ENCODE measurements at places on chromosomes 2 and 18. TPM values are rescaled to one million over a fixed set of nuclear protein-coding genes. Genes with fewer than 3 reads are reported as not detected.

DNA sequence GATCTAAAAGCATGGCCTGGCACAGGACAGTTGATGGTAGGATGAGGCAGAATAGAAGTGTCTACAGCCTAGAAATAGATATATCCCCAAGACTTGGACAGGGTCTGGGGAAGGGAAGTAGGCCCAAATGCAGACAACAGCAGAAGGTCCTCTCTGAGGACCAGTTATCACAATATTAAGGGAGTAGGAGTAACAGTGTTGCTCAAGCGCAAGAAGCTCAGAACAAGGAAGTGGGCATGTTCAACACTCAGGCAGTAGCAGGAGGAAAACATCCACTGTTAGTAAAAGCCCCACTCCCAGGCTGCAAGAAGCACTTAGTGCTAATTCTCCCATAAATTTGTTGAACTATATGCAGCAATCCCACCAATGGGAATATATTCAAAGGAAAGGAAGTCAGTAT is 314.7 kb downstream of the METTL4 start:
- DNase-seq, result no peak

DNA sequence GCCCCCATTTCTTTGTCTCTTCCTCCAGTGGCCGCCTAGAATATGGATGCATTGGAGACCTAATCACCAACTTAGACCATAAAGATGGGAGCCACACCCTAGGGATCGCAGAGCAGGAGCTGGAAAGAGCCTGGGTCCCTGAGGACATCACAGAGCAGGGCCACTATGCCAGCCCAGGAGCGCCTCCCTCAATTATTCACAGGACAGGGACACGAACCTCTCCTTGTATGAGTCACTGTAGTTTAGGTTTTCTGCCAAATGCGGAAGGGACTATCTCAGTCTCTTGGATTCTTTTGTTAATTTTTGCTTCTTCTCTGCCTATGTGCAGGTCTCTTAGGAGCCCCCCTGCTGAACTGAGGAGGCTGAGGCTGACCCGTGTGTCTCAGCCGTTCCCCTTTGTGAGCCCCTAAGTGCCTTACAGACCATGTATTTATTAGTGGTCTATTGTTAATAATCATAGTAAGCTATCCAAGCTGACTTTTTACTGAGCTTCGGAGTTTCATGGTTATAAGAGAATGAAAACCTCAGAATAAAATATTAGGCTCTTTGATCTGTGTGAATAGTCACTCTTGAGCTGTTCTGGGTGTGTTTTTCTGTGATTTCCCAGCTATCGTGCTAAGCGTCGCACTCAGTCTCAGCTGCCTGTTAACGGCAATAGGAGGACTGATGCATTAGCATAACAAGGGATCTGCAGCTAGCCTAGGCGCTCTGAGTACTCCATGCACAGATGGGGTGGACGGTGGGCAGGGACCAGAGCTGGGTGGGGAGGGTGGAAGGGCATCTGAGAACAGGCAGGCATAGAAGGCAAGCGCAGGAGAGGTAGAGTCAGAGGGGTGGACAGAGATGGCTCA is 12.7 kb upstream of the PTPN4 start:
- DNase-seq, result no peak

DNA sequence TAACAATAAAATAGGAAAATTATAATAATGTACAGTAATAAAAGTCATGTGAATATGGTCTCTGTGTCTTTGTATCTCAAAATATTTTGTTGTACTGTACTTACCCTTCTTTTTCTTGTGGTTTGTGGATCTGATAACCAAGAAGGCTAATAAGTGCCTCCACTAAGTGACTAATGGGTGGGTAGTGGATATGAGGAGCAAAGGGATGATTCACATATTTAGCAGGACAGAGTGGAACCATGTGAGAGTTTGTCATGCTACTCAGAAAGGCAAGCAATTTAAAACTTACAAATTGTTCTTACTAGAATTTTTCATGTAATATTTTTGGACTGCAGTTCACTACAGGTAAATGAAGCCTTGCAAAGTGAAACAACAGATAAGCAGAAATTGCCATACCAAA is 1241.2 kb upstream of the CDH2 start:
- DNase-seq, result no peak

GRCh38 chr2:26653207-26654060 is 12.3 kb upstream of the CIB4 start:
- no peak for DNase-seq

DNA sequence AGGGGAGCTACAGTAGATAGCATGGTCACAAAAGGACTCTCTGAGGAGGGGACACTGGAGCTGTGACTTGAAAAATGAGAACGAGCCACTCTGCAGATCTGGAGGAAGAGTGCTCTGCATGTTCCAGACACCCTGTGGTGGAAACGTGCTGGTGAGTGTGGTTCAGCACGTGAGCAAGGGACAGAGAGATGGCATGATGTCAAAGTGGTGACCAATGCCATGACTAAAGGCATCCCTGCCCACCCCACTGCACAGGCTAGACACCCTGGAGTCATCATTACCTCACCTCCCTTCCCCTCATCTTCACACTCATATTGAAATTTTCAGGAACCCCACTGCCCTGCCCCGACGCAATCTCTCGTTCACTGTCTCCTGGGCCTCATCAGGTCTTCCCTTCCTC is 56.5 kb downstream of the SLC4A5 start:
- DNase-seq, result no peak

Gene CACNB4
- 11.1 TPM for total RNA-seq

Gene MPP4
- not detected for total RNA-seq

Gene PAIP2B
- total RNA-seq, result 13.9 TPM

Gene RIT2
- total RNA-seq, result not detected

Gene SLC9A4
- total RNA-seq, result 0.76 TPM

Data from esophagus squamous epithelium (tissue), 5 donors.